ENCODE measurements at places on chromosomes 11 and 22. TPM values are rescaled to one million over a fixed set of nuclear protein-coding genes. Genes with fewer than 3 reads are reported as not detected.

Gene DCHS1
- total RNA-seq = 6.5 TPM

Gene CBLIF
- total RNA-seq = not detected

Gene KRTAP5-10
- total RNA-seq = not detected

Gene PKNOX2
- 2.3 TPM for total RNA-seq

Gene C1QTNF6
- 8.9 TPM for total RNA-seq

Gene OR10A2
- not detected for total RNA-seq
